ENCODE measurements at places on chromosomes 13 and 19.

GRCh38 chr13:58963321-58963720, 1200.4 kb downstream of the DIAPH3 start:
- no peak for DNase-seq

GRCh38 chr19:41920882-41921576, 7.2 kb downstream of the ERFL start:
- no peak for DNase-seq

- DNase-seq: no peak
Observed at GRCh38 chr13:48189171-48189570, 43.8 kb upstream of the ITM2B start.

- DNase-seq: no peak
Observed at GRCh38 chr19:3622224-3622623, 4.4 kb downstream of the CACTIN start.

DNA sequence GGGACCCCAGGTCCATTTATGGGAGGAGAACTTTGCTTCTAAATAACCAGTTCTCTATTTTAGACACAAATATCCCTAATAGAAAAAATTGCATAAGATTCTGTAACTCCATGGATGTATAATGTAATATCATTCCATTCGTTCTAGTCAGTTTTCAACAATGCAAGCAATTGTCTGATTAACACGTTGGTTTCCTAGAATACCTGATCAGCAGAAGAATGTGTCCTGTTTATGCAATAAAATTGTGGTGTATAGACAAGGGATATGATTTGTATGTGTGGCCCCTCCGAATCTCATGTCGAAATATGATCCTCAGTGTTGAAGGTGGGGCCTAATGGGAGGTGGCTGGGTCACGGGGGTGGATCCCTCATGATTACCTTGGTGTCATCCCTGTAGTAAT, 62.1 kb downstream of the RUBCNL start:
- peak; percentile 5 for DNase-seq

DNA sequence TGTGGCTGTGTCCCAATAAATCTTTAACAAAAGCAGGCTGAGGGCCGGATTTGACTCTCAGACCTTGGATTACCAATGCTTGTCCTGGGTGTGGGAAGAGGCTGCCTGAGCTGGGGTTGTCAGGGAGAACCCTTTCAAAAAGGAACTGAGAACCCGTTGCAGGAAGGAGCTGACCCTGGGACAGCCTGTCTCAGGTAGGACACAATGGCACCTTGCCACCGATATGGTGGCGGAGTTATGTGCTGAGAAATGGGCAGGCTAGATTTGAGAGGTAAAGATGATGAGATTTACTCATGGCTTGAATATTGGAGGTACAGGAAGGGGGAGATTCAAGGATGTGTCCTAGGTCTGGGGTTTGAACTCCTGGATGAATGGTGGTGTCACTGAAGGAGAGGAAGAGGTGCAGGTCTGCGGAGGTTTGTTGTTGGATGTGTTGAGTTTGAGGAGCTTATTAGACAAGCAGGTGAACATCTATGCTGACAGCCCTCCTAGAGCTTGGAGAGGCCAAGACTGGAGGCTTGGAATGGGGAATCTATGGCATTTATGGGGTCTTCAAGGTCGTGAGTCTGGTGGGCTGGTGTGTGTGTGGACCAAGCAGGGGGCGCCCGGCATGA, 7.2 kb downstream of the PLEKHF1 start:
- DNase-seq: no peak

DNA sequence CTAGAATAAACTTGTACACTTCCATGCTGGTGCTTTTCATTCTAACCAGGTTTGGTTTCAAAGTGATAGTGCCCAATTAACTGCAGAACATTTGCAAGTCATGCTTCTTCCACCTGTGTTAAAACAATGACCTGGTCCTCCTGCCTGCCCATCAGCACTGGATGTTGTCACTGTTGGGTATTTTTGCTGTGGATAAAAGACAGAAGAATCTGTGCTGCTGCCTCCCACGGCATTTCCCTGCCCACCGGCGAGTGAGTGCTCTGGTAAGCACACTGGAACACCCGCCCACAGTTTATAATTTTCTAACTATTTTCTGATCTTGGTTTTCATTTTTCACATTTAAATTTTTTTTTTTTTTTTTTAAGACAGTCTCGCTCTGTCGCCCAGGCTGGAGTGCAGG, 2.3 kb upstream of the AKAP8 start:
- no peak for DNase-seq

DNA sequence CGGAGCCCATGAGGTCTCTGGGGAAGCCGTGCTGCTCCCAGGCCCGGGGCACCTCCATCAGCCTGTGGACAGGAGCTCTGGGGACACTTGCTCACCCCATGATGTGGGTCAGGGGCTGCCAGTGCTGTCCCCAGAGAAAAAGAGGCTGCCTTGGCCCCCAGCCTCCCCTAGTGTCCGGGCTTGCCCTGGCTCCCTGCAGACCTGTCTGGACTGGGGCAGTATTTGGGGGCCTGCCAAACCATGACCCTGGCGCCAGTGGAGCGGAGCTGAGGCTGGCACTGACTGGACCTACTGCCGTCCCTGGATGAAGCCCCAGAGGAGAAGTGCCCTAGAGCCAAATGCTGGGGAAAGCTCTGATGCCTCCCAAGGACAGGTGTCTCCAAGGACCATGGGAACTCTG, 30.4 kb downstream of the ELAVL1 start:
- no peak for DNase-seq

DNA sequence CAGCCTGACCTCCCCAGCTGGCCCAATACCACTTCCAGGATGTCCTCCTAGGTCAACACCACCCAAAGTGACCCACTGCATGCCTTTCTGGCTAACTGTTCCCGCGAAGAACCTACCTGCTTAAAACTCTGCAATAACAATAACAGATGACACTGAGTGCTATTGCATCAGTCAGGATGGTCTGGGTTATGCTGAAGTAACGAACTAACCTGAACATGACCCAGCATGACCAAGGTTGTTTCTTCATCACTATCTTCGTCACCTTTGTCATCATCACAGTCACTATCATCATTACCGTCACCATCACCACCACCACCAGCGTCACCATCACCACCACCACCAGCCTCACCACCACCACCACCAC, 10.6 kb upstream of the FXYD3 start:
- DNase-seq: no peak

DNA sequence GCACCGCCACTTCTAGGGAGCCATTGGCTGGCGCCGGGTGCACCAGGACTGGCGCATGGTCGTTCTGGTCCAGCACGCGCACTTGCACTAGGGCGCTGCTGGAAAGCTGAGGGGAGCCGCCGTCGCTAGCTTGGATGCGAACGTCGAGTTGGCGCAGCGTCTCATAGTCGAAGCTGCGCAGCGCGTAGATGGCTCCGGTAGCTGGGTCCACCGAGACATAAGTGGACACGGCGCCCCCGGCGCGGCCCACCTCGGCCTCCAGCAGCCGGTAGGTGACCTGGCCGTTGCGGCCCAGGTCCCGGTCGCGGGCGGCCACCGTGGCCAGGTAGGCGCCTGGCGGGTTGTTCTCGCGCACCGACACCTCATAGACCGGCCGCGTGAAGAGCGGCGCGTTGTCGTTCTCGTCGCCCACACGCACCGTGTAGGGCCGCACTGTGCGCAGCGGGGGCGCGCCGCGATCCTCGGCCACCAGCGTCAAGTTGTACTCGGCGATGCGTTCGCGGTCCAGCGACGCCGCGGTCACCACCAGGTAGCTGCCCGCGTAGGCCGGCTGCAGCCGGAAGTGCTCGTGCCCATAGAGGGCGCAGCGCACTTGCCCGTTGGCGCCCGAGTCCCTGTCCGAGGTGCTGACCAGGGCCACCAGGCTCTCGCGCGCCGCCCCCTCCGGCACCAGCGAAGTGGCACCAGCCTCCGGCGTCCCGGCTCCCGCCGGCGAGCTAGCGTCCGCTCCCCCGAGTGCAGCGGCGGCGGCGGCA, 1.7 kb downstream of the PCDH8 start:
- peak; percentile 0 for DNase-seq

Data from EL (cell line).